ENCODE measurements at places on chromosomes 13 and 19.

DNA sequence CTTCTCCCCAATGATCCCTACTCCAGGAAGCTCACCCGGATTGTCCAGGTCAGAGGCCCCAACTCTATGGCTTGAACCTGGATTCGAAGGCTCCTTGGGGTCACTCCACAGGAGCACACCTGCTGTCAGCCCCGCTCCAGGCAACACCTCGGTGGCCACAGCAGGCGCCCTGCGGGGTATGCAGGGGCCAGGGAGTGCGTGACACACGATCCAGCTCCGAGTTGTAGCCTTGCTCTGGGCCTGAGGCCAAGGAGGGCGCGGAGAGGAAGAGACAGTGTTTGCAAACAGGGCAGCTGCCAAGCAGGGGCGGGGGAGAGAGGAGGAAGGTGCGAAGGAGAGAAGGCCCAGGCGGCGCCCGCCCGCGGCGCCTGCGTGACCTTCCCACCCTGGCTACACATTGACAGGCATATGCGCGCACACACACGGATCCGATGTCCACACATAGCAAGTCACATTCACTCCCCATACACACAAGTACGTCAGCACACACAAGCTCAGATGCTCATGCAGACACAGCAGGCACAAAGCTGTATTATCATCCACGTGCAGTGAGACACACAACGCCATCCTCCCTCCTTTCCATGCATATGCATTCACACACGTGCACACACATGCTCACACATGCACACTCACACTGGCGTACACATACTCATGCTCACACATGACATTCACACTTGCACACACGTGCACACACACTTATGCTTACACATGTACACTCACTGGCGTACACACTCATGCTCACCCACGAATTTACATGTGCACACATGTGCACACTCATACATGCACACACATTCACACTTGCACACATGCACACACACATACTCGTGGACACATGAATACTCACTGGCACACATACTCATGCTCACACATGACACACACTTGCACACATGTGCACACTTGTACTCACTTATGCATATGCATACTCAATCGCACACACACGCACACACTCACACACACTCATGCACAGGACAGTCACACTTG, 10.4 kb downstream of the SBK2 start:
- no peak for DNase-seq

GRCh38 chr19:12035220-12036172, at the start of gene ZNF433:
Gene ZNF433, minus strand, starts transcription at chr19:12035679. Its CDS starts 140 bp downstream, at chr19:12035539.
- DNase-seq = peak; percentile 66

DNA sequence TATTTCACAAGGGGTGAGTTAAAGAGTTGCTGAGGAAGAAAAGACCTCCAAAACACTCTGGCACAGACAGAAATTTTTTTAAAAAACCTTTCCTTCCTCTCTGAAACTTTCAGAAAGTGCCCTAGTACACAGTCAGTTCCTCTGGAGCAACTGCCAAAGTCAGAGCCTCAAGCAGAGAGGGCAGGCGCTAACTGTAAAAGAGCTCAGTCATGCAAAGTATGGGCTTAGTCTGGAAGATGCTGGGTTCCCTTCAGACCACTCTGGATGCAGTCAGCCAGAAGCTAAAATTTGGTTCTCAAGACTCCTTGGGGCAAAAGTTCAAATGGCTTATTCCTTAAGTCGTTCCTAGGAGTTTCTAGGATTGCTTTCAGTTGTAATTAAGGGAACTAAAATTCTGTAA, 671.6 kb downstream of the PCDH9 start:
- no peak for DNase-seq

DNA sequence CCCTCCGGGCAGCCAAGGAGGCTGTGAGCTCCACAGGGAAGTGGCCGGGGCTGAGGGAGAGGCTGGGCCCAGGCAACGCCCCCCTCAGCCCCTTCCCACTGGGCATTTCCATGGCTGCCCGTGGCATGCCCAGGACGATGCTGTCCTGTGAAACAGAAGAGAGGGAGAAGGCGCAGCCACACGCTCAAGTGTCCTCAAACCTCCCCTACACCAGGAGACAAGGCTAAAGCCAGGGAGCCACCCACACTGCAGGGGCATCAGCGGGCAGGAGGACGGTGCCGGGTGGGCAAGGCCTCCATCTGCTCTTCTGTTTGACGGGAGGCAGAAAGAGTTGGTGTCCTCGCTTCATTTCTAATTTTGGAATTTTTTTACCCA, 14.2 kb upstream of the PROZ start:
- DNase-seq = no peak

DNA sequence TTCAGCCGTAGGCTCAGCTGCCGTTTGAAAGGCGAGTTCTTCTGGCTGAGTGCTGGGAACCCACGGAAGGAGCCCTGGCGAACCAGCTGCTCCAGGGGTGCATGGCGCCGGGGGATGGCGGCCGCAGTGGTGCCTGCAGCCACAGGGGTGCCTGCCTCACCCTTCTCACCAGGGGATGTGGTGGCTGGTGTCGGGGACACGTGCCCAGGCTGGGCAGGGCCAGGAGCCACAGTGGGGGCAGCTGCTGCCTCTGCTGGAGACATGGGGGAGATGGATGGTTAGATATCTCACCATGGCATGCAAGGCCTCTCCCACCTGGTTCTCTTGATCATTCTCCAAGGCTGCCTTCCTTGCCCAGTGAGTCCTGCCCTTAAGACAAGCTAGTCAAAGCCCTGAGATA, 17.1 kb downstream of the NUMBL start:
- no peak for DNase-seq

DNA sequence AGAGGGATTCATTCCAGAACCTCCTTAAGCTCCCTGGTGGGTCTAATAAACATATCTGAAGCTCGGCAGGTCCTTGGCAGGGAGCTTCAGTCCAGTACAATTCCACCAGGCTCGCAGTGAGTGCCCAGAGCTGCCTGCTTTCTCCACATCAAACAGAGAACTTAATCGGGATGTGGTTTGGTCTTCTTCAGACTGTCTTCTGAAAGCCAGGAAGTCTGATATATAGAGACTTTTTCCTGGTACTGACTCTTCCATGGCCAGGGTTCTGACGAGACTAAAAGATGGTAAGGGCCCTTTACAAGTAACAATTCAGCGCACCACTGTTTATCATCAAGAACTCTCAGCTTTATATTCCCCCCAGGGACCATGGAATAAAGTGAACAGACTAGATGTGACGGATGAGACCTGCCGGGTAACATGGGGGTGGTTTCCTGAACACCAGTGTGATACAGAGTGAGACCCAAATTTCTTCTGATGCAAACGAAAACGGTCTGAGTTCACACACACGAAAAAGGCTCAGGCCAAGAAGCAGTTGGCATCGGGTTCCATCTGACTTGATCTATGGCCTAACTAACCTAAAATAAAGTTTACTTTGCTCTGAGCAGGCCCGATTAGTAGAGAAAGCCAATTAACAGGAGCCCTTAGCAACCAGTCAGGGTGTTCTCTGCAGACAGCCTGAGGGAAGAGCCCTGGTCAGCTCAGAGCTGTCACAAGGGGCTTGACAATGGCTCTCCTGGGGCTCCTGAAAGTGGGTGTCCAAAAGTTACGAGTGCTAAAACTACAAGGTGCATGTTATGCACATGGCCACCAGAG, 29.0 kb downstream of the RANBP3 start:
- no peak for DNase-seq

- peak; percentile 74 for DNase-seq
These were observed 39.6 kb downstream of the SHISA2 start for GRCh38 chr13:26011996-26012821.

- DNase-seq = no peak
These were observed 704.6 kb upstream of the PCDH9 start for GRCh38 chr13:67934617-67935330.

- DNase-seq = no peak
These were observed 19.6 kb downstream of the ALG5 start for GRCh38 chr13:36979361-36980050.

DNA sequence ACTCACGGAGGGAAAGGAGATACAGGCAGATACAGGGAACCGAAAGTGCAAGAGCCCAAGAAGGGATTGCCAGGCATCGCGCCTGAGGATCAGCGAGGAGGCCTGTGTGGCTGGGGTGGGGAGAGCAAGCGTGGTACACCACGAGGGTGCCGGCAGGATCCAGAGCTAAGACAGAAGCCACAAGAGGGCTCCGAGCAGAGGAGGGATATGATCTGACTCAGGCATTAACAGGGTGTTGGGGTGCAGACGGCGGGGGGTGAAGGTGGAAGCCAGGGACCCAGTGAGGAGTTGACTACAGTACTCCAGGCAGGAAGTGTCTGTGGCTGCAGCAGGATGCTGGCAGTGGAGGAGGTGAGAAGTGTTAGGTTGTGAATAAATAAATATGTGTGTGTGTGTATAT, 5.4 kb upstream of the PPP1R37 start:
- DNase-seq = peak; percentile 63

DNA sequence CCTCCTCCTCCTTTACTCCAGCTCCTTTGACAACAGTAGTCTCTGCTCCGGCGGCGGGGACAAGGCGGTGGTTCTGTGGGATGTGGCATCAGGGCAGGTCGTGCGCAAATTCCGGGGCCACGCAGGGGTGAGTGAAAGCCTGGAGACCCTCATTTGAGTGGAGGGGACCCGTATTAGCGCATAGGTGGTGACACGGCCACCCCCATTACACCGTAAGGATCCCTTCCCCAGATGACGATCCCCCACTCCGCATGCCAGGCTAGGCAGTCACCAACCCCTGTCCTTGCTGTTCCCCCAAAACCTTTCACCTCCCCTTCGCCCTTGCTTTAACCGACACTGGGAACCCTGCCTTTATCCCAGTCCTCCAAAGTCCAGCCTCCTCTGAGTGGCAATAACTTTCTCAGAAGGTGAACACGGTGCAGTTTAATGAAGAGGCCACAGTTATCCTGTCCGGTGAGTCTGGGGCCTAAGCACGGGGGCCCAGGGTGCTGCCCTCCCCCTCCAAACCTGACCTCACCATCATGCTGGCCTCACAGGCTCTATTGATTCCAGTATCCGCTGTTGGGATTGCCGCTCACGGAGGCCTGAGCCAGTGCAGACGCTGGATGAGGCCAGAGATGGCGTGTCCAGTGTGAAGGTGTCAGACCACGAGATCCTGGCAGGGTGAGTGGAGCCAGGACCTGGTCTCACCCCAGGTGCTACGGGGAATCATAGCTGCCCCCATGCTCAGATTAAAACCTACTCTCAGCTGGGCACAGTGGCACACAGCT, 3.7 kb downstream of the WDR83 start:
- DNase-seq = no peak

GRCh38 chr19:54100561-54100960, at the start of gene OSCAR:
Gene OSCAR, minus strand, starts transcription at chr19:54100803. Its CDS starts 11 bp downstream, at chr19:54100792.
- no peak for DNase-seq

DNA sequence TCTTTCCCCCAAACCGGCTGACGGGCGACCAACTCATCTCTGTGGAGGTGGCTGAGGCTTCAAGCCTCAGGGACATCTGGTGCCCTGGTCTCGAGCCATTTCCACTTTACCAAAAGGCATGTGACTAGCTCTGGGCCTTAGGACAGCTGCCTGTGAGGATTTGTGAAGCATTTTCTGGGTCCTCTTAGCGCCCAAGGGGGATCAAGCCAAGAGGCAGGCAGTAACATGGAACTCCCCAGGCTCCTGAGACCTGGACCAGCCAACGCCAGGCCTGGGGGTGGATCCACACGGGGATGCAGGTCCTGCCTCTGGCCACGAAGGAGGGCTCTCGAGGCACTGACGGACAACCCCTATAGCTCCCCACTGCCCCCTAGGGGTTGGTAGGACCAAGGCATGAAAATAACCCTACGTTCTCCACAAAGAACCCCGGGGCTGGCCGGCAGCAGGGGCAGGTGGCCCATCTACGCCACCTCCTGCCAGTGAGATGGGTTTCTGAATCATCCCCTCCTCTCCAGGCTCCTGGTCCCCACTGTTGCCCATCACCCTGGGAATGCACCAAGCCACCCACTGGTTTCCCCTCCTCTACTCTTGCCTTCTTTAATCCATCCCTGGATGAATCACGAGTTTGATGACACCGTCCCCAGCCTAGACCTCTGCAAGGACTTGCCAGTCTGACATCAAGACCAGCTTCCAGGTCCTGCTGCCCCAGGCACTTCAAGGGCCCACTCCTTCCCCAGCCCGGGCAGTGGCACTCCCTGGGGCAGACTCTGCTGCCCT, 7.0 kb upstream of the MYDGF start:
- DNase-seq = no peak

DNA sequence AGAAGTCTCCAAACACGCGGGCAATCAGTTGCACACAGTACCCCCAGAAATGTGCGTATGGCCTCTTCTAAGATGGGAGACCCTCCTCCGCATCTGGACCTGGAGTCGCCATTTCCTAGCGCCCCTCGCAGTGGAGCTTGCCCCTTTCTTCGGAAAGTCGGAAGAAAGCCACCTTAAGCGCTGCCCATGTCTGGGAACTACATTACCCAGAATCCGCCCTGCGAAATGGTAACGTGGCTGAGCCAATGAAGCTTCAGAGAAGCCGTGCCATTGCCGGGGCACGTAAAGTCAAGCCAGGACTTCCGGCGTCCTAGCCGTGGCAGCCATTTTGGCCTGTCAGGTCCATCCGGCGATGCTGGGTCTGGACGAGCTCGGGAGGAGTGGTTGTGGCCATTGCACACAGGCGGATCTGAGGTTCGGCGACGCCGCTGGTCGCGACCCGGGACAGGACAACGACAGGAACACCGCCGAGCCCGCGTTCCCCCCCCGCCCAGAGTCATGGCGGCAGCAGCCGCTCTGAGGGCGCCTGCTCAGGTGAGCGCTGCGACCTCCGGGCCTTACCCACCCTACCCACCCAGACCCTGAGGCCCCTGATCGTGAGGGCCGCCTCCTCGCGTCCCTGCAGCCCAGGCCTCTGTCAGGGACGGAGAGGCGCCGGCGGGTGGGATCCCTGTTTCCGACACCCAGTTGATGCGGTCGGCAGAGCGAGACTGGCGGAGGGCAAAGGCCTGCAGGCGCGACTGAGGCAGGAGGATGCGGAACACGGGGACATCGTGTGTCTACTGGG, at the start of gene ZNF586:
Gene ZNF586, plus strand, starts transcription at position 332 of the 787 bp plus-strand sequence. Its CDS starts 167 bp downstream, at position 499.
- DNase-seq = peak; percentile 94

- no peak for DNase-seq
These were observed 88.6 kb downstream of the KCTD15 start for GRCh38 chr19:33885236-33885635.

DNA sequence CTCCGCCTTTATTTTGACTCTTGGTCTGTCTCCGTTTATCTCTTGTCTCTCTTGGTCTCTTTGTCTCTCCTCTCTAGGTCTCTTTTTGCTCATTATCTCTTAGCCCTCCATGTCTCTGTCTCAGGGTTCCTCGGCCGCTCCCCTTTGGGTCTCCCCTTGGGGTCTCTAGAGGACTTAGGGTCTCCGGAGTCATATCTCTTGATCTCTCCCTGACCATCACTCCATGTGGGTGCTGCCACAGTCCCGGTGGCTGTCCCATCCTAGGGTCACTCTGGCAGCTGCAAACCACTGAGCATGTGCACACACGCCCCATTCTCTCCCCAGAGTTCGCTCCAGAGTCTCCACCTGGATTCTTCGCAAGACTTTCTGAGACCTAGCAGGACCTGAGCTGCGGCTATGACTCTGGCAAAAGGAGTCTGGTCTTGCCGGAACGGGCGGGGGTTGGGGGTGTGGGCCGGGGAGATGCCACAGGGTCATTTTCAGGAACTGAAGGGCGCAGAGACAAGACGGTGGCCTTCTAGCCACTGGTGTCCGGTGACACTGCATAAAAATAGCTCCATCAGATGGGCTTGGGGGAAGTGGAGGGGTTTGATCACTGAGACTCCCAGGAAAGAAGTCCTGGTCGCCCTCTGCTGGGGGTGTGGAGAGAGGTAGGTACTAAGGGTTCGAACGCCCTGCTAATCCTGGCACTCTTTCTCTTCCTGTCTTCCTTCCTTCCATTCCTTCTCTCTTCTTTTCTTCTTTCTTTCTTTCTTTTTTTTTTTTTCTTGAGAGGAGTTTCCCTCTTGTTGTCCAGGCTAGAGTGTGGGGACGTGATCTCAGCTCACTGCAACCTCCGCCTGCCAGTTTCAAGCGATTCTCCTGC, 1.2 kb upstream of the KCNA7 start:
- DNase-seq = no peak
